NCI-H1417 treated with DMSO at 0.1 percent for 48 hours (cell line): ENCODE measurements at places on chromosomes 13 and 19.

DNA sequence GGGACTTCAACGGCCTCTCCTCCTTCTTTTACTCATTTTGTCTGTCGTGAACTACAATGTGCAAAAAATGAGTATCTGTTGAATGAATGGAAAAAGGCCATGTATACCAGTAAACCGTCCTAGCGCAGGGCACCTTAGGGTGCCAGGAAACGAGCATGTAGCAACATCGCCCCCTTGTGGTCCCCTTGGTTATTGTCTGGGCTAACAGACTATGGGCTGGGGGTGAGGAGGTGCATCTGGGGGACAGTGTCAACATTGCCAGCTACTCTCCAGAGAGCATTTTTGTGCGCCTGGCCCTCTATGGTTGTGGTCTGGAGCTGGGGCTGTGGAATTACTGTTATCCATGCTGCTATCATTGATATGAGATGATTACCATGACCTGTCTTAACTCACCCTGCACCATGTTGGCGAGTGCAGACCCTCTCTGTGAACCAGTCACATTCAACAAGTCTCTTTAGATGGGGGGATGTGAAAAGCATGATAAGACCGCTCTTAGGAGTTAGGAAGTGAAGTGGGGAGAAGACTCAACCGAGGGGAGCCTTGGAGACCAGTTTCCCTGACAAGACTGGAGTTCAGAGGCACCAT, 22.8 kb upstream of the SIGLEC11 start:
- no peak for DNase-seq

GRCh38 chr13:36385489-36385888, 39.3 kb upstream of the SPART start:
- no peak for DNase-seq

- no peak for DNase-seq
Observed at GRCh38 chr13:100658363-100658762, 16.2 kb downstream of the TMTC4 start.

DNA sequence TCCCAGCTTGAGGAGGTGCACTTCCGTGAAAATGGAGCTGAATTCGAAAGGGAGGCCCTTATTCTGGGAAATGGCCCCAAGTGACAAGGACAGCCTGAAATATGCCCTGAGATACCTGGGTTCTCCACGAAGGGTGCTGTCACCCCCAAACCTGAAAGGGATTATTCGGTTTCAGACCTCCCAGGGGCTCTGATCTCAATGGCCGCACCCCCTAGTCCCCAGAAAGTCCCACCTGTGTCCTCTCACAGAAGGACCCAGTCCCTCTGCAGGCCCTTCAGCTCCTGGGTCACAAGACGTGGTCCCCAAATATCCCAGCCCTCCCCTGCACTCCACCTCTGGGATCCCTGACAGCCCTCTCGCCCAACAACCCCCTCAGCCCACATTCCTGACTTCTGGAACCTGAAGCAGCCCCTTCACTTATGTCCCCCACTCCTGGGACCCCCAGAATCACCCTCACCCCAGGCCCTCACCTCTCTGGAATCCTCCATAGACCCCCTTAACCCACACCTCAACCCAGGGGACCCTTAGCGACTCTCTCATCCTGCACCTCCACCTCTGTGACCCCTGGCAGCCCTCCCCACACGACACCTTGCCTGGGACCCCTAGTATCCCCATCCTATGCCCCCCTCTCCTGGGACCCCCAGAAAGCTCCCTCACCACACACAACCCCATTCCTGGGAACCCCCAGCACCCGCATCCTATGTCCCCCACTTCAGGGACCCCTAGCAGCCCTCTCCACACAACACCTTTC, 606 bp downstream of the SYNGR4 start:
- DNase-seq: no peak

DNA sequence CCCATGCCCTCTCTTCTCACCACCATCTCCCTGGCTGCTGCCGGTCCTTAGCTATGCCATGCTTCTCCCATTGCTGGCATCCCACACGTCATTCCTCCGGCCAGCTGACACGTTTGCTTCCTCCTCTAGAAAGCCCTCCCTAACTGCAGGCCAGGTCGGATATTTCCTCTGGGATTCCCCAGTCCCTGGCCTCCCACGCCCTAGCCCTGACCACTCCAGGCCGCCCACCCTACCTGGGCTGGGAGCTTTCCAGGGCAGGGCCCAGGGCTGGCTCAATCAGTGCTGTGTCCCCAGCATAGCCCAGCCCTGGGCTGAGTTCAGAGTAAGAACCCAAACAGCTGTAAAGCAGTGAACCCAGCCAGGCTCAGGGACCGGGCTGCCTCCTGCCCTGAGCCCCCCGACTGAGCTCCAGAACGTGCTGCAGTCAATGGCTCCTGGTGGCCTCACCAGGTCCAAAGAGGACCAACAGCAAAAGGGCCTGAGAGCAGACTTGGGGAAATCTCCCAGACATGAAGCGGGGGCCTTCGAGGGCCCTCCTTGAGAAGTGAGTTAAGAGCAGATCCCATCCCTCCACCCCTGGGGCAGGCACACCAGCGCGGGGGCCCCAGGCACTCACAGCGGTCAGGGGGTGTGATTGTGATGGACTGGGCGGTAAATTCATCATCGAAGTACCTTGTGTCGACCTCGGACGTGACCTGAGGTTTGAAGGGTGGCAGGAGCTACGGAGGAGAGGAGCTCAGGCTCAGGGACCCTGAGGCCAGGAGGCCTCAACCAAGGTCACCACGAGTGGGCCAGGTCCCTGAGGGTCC, 8.1 kb upstream of the CCNP start:
- DNase-seq: no peak

DNA sequence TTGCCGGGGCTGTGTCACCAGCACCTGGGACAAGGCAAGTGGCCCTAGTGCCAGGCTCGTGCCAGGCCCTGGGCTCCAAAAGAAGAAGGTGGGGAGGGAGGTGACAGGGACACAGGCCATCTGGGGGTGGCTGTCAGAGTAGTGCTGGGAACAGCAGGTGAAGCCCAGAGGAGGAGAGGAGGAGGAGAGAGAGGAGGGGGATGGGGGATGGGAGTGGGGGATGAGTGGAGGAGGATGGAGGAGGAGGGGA, 18.7 kb downstream of the LSM4 start:
- DNase-seq: no peak
